ENCODE measurements at places on chromosomes 3 and 15.

- H3K4me1 ChIP-seq: no peaks in the 10 kb centered on the region
- no peak for DNase-seq
- no peak overlapping the region for H3K4me3 ChIP-seq
- no peaks in the 10 kb centered on the region for H3K36me3 ChIP-seq
Measured at GRCh38 chr3:111627092-111627491, 31.9 kb upstream of the ZBED2 start.

- no peaks in the 10 kb centered on the region for H3K27me3 ChIP-seq
- no peak for DNase-seq
- no peaks in the 10 kb centered on the region for H3K36me3 ChIP-seq
Measured at GRCh38 chr15:39096608-39097205, 484.2 kb upstream of the THBS1 start.

GRCh38 chr15:68733666-68734065 lies 87.0 kb downstream of the ANP32A start:
- no peaks in the 10 kb centered on the region for H3K36me3 ChIP-seq
- H3K27me3 ChIP-seq: no peaks in the 10 kb centered on the region
- H3K4me3 ChIP-seq: no peak overlapping the region
- H3K4me1 ChIP-seq: peaks cover 35% of the 10 kb centered on the region
- DNase-seq: no peak

DNA sequence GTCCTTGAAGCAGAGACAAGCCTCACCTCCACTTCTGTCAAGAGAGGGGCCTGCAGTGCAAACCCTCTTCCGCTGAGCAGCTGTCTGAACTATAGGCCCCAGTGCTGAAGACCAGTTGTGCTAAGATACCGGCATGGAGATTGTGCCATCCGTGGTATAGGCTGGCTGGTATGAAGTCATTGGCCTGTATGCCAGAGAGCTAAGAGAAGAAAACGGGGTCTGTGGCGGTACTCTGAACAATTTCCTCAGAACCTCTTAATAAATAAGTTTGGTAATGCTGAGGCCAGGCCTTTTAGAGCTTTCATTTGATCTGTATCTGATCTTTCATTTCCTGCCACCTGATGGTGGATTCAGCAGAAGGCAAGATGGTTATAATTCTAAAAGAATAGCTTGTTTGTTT lies 123.0 kb downstream of the LRIG1 start:
- peak; percentile 82 for DNase-seq
- no peak overlapping the region for H3K4me3 ChIP-seq
- H3K27me3 ChIP-seq: no peaks in the 10 kb centered on the region
- no peak overlapping the region for H3K27ac ChIP-seq
- H3K4me1 ChIP-seq: peaks cover 12% of the 10 kb centered on the region

GRCh38 chr3:114867835-114868503 lies 279.1 kb downstream of the ZBTB20 start:
- no peak overlapping the region for H3K27ac ChIP-seq
- H3K4me3 ChIP-seq: no peak overlapping the region
- peaks cover 10% of the 10 kb centered on the region for H3K4me1 ChIP-seq
- no peak for DNase-seq

GRCh38 chr3:72418856-72419255 lies 429.4 kb downstream of the SHQ1 start:
- H3K4me1 ChIP-seq: no peaks in the 10 kb centered on the region
- no peak overlapping the region for H3K27ac ChIP-seq
- H3K36me3 ChIP-seq: no peaks in the 10 kb centered on the region
- no peak for DNase-seq
- no peak overlapping the region for H3K4me3 ChIP-seq
- H3K27me3 ChIP-seq: no peaks in the 10 kb centered on the region

Measured in esophagus muscularis mucosa (tissue), 4 donors.